Stimulated activated CD4-positive, alpha-beta T cell treated with anti-CD3 and anti-CD28 coated beads, Interleukin-1b, Interleukin-23, amount 100 ng/mL, for 48 hours (primary cell): ENCODE measurements at places on chromosomes 2 and 18.

DNA sequence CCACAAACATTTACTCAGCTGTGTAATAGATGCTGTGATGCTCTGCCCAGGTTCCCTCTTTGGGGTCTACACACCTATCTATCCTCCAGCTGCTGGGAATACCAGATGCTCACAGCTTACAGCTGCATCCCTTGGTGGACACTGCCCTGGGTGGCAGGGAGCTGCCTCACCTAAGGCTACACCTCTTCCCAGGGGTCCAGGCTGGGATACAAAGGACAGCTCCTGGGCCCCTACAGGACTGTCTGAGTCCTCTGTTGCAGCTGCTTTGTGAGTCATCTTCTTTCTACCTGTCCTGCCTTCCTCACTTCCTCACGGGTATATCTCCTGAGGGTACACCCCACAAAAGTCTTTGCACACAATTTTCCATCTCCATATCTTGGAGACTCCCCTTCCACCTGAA, 27.6 kb downstream of the THNSL2 start:
- no peak for DNase-seq

DNA sequence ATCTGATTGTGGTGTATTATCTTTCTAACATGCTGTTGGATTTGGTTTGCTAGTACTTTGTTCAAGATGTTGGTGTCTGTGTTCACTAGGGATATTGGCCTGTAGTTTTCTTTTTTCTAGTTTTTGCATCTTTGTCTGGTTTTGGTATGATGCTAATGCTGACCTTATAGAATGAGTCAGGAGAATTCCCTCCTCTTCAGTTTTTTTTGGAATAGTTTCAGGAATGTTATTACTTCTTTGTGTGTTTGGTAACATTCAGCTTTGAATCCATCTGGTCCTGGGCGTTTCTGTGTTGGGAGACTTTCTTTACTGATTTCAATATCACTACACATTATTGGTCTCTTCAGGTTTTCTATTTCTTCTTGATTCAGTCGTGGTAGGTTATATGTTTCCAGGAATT, 124.2 kb upstream of the EPB41L5 start:
- DNase-seq: no peak

DNA sequence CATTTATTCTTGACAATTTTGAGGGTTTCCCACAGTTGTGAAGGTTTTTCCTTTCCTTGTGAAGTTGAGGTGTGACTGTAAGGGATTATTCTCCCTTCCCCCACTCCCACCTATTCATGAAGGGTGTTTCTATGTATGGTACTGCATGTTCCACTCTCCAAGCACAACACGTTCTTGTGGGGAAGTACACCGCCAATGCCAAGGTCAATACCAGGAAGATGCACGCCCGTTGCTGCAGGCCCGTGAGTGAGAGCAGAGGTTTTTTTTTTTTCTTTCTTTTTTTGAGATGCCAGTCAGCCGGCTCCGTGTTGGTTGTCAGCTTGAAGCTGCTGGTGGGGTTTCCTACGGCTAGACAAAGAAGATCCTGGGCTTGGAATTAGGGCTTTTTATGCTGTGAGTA, 38.6 kb upstream of the EPHA4 start:
- DNase-seq: no peak

GRCh38 chr18:70418546-70419311, 129.9 kb downstream of the SOCS6 start:
- no peak for DNase-seq

DNA sequence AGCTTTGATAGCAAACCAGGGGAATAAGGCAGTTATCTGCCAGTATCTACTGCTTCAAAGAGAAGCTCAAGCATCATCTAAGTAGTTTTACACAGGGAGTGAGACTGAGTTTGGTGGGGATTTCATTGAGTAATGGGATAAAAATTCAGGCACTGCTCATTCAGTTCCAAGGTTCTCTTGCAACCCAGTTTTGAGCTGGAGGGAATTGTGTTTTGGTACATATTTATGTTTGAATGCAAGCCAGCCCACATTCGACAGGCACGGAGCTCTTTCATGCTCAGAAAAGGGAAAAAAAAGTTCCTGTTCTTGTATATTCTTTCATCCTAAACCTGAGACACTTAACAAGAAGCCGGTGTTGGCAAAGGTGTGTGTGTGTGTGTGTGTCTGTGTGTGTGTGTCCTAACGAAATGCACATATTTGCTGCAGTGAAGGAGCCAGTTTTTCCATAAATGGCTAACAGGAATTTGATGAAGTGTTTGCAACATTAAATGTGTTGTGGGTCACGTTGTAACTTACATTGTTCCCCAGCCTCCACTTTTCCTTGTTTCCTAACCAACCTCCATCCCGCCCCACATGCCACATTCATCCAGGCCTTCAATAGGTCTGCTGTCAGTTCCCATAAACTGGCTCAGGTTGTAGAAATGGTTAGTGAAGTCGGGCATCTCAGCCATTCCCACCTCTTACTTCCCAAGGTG, 311.1 kb downstream of the TXNL1 start:
- DNase-seq: no peak
